Immature natural killer cell (primary cell): ENCODE measurements at places on chromosomes 6 and 20. TPM values are rescaled to one million over a fixed set of nuclear protein-coding genes. Genes with fewer than 3 reads are reported as not detected.

KIF13A gene
- polyA plus RNA-seq = 0.92 TPM

DNA sequence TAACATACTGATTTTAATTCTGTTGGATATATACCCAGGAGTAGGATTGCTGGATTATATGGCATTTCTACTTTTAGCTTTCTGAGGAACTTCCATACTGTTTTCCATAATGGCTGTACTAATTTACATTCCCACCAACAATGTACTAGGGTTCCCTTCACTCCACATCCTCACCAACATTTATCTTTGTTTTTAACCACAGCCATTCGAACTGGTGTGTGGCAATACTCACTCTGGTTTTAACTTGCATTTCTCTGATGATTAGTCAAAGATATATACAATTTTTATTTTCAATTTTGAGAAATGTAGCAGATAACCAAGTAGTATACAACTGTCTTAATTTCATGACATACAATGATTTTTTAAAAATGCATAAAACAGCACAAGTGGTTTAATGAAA, 30.3 kb upstream of the ADGRG6 start:
- no peak overlapping the region for H3K27ac ChIP-seq
- H3K4me1 ChIP-seq = no peaks in the 10 kb centered on the region
- DNase-seq = no peak
- H3K4me3 ChIP-seq = no peak overlapping the region

GRCh38 chr6:169328112-169328801, 74.6 kb upstream of the THBS2 start:
- peaks cover 2% of the 10 kb centered on the region for H3K27me3 ChIP-seq
- H3K36me3 ChIP-seq = no peaks in the 10 kb centered on the region
- H3K4me1 ChIP-seq = no peaks in the 10 kb centered on the region
- no peak overlapping the region for H3K27ac ChIP-seq

DNA sequence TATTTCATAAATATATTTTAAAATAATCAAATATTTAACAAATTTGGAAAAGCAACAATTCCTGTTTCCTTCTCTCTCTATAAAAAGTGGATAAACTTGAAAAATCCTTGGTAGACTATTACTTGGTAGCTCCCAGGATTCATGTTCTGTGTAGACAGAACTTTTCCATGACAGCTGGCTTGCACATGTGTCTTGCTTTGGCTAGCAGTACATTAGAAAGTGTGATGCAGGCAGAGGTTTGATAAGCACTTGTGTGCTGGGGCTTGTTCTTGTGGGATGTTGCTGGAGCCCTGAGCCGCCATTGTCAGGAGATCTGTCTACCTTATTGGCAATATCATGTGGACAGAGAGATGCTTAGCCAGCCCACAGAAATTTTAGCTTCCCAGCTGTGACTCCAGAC, 327.2 kb downstream of the CDKAL1 start:
- DNase-seq = no peak
- no peaks in the 10 kb centered on the region for H3K27me3 ChIP-seq
- no peaks in the 10 kb centered on the region for H3K4me1 ChIP-seq
- no peak overlapping the region for H3K27ac ChIP-seq

GRCh38 chr6:150207931-150208570, 65.2 kb downstream of the PPP1R14C start:
- H3K27me3 ChIP-seq = peaks cover 2% of the 10 kb centered on the region
- no peak overlapping the region for H3K4me3 ChIP-seq
- peaks cover 9% of the 10 kb centered on the region for H3K4me1 ChIP-seq
- no peak overlapping the region for H3K27ac ChIP-seq
- no peak for DNase-seq

DNA sequence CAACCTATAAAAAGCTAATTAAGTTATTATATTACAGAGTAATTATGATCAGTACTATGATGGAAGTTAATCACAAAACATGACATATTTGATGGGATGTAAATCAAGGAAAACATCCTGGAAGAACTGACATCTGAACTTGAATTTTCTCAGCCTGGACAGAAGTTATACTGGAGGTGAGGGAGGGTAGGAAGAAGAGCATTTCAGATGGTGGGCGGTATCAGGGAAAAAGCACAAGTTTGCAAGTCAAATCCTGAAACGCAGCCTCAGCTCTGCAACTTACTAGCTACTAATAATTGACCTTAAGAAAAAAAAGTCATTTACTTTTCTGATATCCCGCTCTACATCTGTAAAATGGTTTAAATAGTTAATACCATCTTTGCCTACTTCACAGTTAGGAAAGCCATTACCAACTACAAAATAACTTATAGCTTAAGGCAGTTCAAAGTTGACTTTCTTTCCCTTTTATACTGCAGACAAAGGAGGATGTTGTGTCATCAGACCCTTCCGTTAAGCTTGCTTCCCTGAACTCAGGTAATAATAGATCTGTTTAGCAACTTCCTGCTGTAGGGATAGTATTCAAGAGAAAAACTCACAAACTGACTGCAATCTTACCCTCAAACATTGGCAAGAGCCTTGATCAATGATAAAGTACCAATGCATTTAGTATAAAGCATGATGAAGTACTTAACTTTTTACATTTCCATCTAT, 21.0 kb downstream of the NOL7 start:
- H3K4me1 ChIP-seq = peaks cover 17% of the 10 kb centered on the region
- DNase-seq = no peak
- peaks cover 18% of the 10 kb centered on the region for H3K36me3 ChIP-seq
- no peak overlapping the region for H3K4me3 ChIP-seq
- H3K27ac ChIP-seq = peak overlapping the region; percentile 43
- peaks cover 1% of the 10 kb centered on the region for H3K27me3 ChIP-seq

- H3K27ac ChIP-seq = no peak overlapping the region
- no peaks in the 10 kb centered on the region for H3K4me1 ChIP-seq
- DNase-seq = no peak
- peaks cover 3% of the 10 kb centered on the region for H3K27me3 ChIP-seq
- H3K4me3 ChIP-seq = no peak overlapping the region
Observed at GRCh38 chr6:166078294-166078693, 89.4 kb downstream of the TBXT start.

DNA sequence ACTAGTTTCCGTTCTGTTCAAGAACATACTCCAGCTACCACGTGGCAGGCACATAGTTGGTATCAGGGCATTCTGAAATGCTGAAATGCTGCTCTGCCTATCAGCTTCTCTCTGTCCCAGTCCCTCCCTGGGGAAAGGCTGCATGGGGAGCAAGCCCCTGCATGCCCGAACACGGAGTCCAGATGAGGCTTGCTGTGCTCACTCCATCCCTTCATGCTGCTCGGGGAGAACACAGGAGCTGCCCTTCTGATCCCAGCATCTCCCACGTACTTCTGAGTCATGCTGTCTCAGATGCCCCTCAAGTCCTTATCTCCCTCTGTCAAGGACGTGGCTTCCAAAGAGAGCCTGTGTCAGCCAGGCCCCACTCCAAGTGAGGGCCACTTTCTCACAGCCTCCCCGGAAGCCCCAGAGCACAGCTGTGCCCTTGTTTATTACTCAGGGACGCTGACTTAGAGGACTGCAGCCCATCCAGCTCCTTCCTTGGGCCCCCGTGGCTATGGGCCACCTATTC, 29.4 kb downstream of the THBS2 start:
- H3K36me3 ChIP-seq = no peaks in the 10 kb centered on the region
- H3K4me3 ChIP-seq = no peak overlapping the region
- H3K27me3 ChIP-seq = peaks cover 16% of the 10 kb centered on the region
- no peak for DNase-seq
- H3K27ac ChIP-seq = no peak overlapping the region

GRCh38 chr20:51542033-51542570, 417 bp downstream of the NFATC2 start:
- DNase-seq = peak; percentile 78
- peaks cover 52% of the 10 kb centered on the region for H3K4me1 ChIP-seq
- H3K27me3 ChIP-seq = peaks cover 28% of the 10 kb centered on the region
- H3K27ac ChIP-seq = peak overlapping the region; percentile 100
- peak overlapping the region; percentile 96 for H3K4me3 ChIP-seq

DNA sequence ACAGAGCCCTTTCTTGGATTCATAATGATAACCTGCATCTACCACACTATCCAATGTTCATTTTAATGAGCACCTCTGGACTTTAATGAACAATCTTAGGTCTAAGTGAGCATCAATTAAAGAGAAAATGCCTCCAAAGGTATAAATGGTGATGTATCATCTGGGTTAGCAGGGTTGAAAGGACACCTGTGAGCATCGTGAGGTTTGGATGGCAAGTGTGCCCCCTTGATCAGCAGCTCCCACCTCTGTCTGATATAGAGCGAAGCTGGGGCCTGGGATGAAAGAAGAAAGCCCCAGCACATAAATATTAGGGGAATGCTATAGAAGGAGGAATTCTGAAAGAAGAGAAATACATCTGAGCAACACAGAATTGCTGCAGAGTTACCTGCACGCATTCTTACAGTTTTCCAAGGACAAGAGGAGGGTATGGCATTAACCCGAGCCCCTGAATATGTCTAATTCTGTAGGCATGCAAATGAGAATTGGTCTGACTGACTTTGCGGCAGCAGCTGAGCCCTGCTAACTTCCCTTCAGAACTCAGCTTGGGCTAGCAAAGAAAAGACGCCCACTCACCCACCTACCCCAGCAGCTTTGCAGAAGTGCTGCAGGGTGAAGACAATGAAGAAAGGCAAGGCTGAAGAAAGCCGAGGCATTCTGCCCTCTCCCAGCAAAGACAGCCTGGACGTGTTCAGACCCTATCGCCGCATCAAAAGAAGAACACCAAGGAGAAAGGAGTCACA, 136.2 kb downstream of the GMPR start:
- H3K36me3 ChIP-seq = no peaks in the 10 kb centered on the region
- H3K4me1 ChIP-seq = no peaks in the 10 kb centered on the region
- no peak for DNase-seq
- H3K27ac ChIP-seq = no peak overlapping the region

- no peaks in the 10 kb centered on the region for H3K36me3 ChIP-seq
- no peak for DNase-seq
- peaks cover 18% of the 10 kb centered on the region for H3K4me1 ChIP-seq
- no peak overlapping the region for H3K27ac ChIP-seq
Observed at GRCh38 chr6:107977283-107977682, 19.3 kb upstream of the SEC63 start.

CD40 gene
- polyA plus RNA-seq = 4.3 TPM

- no peaks in the 10 kb centered on the region for H3K4me1 ChIP-seq
- no peaks in the 10 kb centered on the region for H3K36me3 ChIP-seq
- no peak for DNase-seq
- H3K4me3 ChIP-seq = no peak overlapping the region
- no peaks in the 10 kb centered on the region for H3K27me3 ChIP-seq
Observed at GRCh38 chr6:121597654-121598053, 162.2 kb downstream of the GJA1 start.

PPP1R14C gene
- not detected for polyA plus RNA-seq

GRCh38 chr6:80544555-80544954, 438.1 kb downstream of the BCKDHB start:
- no peaks in the 10 kb centered on the region for H3K36me3 ChIP-seq
- no peak overlapping the region for H3K27ac ChIP-seq
- no peaks in the 10 kb centered on the region for H3K4me1 ChIP-seq
- no peaks in the 10 kb centered on the region for H3K27me3 ChIP-seq
- DNase-seq = no peak

GRCh38 chr6:152979116-152979515, 3.7 kb downstream of the FBXO5 start:
- DNase-seq = no peak
- peaks cover 8% of the 10 kb centered on the region for H3K36me3 ChIP-seq
- H3K4me3 ChIP-seq = no peak overlapping the region

BPHL gene
- polyA plus RNA-seq = 9.1 TPM

ELOVL4 gene
- not detected for polyA plus RNA-seq

RBM24 gene
- not detected for polyA plus RNA-seq

DNA sequence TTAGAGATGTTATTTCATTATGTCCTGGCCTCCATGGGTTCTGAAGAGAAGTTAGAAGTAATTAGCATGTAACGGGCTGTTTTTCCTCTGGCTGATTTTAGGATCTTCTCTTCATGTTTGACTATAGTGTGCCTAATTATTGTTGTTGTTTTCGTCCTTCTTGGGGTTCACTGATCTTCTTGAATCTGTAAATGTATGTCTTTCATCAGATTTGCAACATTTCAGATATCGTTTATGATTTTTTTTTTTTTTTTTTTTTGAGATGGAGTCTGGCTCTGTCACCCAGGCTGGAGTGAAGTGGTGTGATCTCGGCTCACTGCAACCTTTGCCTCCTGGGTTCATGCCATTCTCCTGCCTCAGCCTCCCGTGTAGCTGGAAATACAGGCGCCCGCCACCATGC, 246.7 kb downstream of the TFAP2C start:
- H3K27me3 ChIP-seq = peaks cover 7% of the 10 kb centered on the region
- no peak for DNase-seq
- H3K36me3 ChIP-seq = no peaks in the 10 kb centered on the region
- no peaks in the 10 kb centered on the region for H3K4me1 ChIP-seq
- no peak overlapping the region for H3K27ac ChIP-seq

NRN1 gene
- not detected for polyA plus RNA-seq

SAMD5 gene
- not detected for polyA plus RNA-seq

- peaks cover 2% of the 10 kb centered on the region for H3K4me1 ChIP-seq
- H3K36me3 ChIP-seq = no peaks in the 10 kb centered on the region
- no peak for DNase-seq
- no peak overlapping the region for H3K4me3 ChIP-seq
- H3K27ac ChIP-seq = no peak overlapping the region
Observed at GRCh38 chr6:14512246-14512645, 394.7 kb downstream of the CD83 start.

DNA sequence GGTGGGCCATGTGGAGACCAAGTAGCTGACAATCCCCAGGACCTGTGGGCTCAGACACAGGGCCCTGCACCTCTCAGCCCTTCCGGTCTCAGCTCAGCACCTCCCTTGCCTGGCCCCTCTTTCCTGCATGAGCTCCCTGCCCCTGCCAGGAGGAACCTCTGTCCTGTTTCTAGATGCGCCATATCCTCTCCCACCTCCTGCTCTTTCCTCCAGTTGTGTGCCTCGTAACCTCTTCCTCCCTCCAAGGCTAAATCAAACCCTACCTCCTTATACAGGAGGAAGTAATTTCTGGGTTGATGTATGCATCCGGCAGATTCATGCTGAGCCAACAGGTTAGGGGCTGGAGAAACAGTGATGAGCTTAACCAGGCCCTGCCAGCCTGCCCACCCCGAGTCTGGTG, 30.9 kb downstream of the ITPR3 start:
- DNase-seq = no peak
- H3K36me3 ChIP-seq = peaks cover 9% of the 10 kb centered on the region
- peaks cover 18% of the 10 kb centered on the region for H3K4me1 ChIP-seq
- no peak overlapping the region for H3K27ac ChIP-seq

DNA sequence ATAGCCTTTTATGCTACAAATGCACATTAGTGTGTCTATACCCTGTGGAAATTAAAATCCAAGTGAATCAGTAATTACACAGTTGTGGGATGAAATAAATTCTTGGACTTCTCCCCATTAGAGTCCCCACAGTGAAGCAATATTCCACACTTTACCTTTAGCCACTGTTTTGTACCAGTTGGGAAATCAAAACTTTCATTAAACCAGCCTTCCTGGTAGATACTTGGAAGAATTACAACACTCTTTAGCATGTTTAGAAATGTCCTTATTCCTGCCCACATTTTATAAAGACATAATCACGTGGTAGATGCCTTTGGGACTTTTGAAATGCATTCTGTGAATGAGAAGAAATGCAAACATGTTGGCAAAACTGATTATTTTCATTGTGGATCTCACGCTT, 49.0 kb upstream of the ANKEF1 start:
- no peaks in the 10 kb centered on the region for H3K36me3 ChIP-seq
- peaks cover 5% of the 10 kb centered on the region for H3K27me3 ChIP-seq
- no peaks in the 10 kb centered on the region for H3K4me1 ChIP-seq
- DNase-seq = no peak
- H3K4me3 ChIP-seq = no peak overlapping the region
